Stimulated activated CD8-positive, alpha-beta memory T cell treated with anti-CD3 and anti-CD28 coated beads, Interleukin-4, amount 100 ng/mL, for 48 hours (primary cell): ENCODE measurements at places on chromosomes 4 and X.

DNA sequence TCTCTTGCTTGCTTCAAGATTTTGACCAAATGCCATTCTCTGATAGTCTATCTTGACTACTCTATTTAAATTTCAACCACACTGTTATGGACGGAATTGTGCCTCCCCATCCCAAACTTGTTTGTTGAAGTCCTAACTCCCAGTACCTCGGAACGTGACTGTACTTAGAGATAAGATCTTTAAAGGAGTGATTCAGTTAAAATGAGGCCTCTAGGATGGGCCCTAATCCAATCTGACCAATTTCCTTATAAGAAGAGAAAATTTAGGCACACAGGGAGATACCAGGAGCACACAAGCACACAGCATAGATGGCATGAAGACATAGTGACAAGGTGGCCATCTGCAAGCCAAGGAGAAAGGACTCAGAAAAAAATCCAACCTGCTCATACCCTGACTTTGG is 269.9 kb downstream of the KCNIP4 start:
- no peak for DNase-seq

DNA sequence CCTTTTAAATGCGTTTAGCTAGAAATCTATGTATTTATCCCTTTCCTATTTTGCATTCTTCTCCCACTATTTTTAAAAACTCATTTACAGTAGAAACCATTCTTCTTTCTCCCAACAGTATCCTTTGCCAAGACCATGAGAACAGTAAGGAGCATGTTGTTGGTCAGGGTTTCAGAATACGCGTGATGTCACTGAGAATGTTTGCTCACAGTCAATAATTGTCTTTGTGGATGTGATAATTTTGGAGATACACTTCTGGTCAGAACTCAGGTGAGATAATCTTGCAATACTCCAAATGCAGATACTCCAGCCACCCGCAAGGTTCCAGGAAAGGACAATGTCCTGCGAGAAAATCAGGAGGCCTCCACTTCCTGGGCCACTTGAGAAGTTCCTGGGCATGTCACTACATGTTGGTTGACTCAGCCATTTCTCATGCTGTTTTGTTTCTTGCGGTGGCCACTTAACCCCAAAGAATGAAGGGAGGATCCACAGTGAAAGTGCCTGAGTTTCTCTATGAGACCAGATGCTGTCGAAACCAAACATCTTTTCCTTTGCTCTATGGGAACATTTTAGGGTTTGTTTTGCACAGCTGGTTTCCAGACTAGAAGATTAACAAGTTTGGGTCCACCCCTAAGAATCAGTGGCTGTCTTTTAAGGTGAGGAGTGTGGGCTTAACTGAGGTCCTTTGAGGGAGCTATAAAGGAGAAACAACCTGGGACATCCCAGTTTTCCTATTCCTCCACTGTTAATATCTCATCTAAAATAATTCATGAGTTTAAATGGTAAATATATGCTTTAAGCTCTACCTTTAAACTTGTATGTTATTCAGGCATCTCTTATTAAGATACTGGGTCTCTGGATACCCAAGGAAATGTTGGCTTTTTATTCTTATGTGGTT is 116.0 kb downstream of the SOWAHB start:
- no peak for DNase-seq

DNA sequence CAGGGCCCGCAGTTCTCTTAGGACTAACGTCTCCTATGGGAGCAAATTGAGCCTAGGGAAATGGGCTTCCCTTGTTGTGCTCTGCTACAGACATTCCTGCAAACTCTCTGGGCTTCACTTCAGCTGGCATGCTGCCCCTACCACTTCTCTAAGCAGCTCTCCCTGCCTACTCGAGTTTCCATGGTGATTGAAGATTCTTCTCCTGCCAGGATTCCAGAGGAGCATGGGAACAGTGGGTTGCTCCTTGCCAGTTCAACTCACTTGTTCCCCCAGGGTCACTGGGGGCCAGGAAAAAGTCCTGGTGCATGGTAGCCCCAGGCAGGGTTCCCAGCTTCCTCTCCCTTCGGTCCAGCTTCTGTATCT is 21.1 kb upstream of the WDR17 start:
- no peak for DNase-seq

DNA sequence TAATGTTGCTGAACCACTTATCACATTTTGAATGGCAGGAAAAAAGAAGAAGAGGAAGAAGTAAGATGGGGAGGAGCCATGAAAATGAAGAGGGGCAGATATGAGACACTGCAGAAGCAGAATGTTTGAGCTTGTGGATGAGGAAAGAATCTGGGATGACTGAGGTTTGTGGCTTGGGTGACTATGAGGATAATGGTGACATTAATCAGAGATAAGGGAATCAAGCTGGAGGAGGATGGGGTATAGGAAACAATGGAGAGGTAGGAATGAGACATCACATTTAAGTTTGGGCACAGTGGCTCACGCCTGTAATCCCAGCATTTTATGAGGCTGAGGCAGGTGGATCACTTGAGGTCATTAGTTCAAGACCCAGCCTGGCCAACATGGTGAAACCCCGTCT is 19.1 kb upstream of the PHF8 start:
- DNase-seq, result no peak

GRCh38 chr4:7827566-7827965 is 112.1 kb downstream of the AFAP1 start:
- no peak for DNase-seq

- no peak for DNase-seq
Measured at GRCh38 chr4:78645853-78646757, 94.5 kb downstream of the ANXA3 start.

DNA sequence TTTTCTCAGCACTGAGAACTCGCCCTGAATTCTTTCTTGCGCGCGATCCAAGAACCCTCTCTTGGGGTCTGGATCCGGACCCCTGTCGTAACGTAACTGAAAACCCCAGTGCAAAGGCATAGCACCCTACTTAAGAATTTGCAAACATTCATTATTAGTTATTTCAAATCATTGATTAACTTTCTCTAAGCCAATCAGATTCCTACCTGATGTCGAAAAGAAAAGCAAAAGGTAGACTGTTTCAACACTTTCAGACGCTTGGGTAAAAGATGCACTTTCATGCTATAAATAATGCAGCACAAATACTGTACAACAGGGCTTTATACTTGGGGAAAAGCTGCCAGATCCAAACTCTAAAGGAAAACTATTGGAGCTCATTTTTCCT is 817 bp upstream of the WDR19 start:
- DNase-seq, result no peak

DNA sequence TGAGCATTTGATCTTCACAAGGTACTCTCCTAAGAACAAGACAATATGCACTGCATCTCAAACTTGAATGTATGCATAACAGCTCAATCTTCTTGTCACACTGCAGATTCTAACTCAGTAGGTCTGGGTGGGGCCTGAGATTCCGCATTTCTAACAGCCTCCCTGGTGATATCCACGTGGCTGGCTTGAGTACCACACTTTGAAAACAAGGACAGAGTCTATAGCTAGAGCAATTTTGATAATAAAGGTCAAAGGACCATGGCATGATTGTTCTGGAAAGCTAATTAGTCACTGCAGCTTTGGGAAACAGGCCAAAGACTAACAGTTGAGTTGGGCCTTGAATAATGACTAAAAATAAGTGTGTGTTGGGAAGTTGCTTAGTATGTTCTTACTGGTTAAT is 213.3 kb downstream of the GBA3 start:
- DNase-seq, result no peak

DNA sequence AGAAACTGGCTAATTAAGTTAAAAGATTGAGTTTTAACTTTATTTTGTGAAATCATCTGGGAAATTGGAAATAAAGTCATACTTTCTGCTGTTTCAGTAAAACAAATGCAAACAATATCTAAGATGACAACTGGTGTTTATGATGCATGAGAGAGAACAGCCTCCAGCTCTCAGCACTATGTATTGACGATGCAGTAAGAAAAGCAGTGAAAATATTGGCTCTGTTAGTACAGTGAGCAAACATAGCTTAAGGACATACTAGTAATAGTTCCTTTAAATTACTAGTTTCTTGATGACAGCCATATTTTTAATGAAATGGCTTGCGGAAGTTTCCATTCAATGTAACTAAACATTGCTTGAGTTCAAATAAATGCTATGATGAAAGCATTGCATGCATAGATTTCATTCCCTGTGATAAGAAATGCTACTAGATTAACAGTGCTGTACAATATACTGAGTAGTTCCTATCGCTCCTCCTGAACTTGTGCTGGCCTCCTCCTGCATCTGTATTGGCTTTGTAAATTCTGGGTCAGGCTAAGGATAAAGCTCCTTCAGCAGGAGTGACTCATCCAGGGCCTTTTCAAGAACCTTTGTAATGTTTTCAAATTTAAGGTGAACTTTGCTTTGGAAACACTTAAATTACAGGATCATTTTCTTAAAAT is 11.6 kb downstream of the ARHGAP24 start:
- no peak for DNase-seq

GRCh38 chr4:150960079-150960478 is 55.0 kb downstream of the LRBA start:
- no peak for DNase-seq

GRCh38 chr4:22322996-22323395 is 192.9 kb downstream of the ADGRA3 start:
- no peak for DNase-seq

- no peak for DNase-seq
Measured at GRCh38 chr4:20287246-20287645, 35.5 kb downstream of the SLIT2 start.

- DNase-seq, result no peak
Measured at GRCh38 chr4:7427831-7428260, 6.9 kb downstream of the PSAPL1 start.

GRCh38 chr4:6962211-6963041 is 52.8 kb downstream of the TBC1D14 start:
- DNase-seq, result no peak

DNA sequence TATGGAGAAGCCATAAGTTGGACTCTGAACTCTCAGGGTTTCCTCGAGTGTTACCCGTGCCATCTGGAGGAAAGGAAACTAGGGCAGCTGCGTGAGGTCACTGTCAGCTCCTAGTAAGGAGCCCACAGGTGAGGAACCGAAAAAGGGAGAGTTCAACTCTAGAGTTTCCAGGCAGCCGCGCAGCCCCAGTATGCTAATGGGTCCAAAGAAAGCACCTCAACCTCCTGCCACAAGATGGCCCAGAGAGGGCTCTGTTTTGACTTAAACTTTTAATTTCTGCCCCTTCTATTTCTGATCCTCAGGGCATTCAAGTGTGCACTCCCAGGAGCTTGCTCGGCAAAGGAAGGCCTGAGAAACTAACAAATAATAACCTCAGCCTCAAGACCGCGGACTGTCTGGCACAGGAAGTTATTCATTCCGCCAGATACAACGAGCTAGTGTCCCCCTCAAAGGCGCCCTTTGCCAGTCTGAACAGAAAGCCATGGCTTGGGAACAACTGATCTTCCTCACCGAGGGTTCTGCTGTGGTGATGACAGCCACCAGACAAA is 13.9 kb downstream of the SCARB2 start:
- peak; percentile 32 for DNase-seq

DNA sequence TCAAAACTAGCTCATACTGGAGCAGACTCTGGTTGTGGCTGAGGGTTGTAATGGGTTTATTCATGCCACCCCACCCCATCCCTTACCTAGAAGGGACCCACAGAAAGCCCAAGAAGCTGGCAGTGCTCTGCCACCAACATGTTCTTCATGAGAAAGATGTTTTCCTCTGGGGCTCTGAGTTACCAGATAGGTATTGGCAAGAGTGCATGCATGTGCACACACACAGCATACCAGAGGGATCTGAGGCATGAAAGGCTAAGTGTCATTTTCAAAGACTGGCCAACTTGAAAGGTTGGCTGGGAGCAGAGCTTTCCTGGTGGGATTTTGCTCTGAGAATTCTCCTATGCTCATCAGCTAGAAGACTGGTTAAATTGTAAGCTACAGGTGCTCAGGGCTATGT is 65.2 kb downstream of the PHOX2B start:
- no peak for DNase-seq

DNA sequence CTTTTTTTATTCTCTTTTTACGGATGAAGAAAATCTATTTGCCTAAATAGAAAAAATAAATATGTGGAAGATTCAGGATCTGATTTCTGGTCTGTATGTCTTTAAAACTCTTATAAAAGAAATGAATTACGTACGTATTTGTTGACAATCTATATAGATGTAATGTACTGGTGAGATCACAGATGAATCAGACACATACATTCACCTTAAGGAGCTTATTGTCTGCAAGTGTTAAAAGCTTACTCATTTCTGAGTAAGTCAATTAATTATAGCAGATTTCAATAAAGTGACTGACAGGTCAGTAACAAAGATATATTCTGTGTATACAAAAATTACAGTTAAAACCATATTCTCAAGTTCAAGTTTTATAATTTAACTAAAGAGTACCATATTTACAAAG is 66.6 kb upstream of the NAF1 start:
- DNase-seq, result no peak

GRCh38 chr4:36111172-36111571 is 133.1 kb downstream of the ARAP2 start:
- DNase-seq, result no peak

GRCh38 chr4:11038926-11039325 is 354.4 kb upstream of the CLNK start:
- no peak for DNase-seq

- no peak for DNase-seq
Measured at GRCh38 chr4:182000077-182000476, 243.1 kb upstream of the TENM3 start.

DNA sequence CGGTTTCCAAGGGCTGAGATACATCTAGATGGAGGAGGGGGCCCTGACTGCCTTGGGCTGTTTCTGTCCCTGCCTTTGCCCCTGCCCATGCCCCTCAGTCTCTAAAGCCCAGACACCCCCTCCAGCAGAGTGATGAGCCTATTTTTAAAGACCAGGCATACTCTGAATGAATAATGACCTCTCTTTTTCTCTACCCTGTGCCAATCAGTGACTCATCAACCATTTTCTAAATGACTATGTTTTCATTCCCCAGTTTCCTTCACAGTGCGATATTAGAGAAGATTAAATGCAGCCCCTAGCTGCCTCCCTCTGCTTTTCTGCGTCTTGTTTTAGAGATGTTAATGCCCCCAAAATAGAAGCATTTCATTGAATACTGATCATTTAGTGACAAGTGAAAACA is 15.5 kb upstream of the NHS start:
- DNase-seq, result no peak

DNA sequence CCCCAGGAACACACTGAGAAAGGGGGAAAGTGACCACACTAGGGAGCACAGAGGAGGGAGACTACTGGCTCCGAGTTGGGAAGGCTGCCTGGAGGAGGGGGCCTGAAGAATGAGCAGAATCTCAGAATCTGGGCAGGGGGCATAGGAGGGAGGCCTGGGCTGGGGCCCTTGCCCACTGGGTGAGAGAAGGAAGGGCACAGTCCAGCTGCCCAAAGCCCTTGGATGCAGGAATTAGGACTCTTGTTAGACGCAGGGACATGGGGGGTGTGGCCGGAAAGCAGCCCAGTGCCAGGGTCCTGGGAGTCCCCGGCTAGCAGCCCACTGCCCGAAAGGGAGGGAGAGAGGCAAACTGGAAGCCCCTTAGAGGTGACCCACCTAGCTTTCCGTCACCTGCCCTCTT is 1.9 kb upstream of the DUSP9 start:
- DNase-seq, result no peak

- DNase-seq, result no peak
Measured at GRCh38 chr4:86835677-86836076, 13.5 kb downstream of the SLC10A6 start.
